ENCODE measurements at places on chromosomes 6 and 20. TPM values are rescaled to one million over a fixed set of nuclear protein-coding genes. Genes with fewer than 3 reads are reported as not detected.
A peak's percentile ranks its signal among the peaks of the same experiment; 100 is the strongest.

DNA sequence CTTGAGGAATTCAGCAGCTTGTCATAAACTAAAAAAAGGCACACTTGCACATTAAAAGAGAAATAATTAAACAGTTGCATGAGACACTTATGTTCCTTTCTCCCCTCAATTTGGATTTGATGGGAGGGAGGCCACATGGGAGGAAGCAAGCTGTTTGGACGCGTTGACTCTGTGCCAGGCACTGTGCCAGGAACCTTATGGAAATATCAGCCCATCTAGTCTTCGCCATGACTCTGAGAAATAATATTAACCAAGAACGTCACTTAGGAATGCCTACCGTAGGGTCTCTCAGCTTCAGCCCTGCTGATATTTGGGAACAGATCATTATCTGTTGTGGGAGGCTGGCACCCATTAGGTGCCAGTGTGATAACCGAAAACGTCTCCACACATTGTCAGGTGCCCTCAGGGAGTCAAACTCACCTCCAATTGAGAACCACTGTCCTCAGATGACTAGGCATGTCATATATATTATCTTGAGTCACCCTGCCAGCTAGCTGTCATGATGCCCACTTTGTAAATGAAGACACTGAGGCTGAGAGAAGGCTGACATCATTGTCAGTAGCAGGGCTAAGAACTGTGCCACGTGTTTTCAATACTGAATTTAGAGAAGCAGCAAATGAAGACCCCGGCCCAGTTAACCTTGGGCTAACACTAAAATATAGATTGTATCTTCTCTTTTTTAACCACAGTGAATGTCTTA lies 36.1 kb downstream of the EYA2 start:
- DNase-seq, result no peak

- DNase-seq, result peak; percentile 66
Observed at GRCh38 chr6:2970753-2971419, 481 bp downstream of the SERPINB6 start.

DNA sequence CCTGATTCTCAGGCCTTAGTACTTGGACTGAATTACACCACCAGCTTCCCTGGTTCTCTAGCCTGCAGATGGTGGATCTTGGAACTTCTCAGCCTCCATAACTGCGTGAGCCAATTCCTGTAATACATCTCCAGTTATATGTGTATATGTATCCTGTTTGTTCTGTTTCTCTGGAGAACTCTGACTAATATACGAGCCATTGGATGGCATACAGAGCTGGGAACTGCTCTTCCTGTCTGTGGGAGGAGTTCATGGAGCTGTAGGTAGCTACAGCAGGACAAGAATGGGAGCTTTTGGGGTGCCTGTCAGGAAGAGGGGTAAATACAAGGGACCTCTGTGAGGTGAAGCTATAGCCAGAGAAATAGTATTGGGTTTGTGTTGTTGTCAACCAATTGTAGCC lies 41.2 kb downstream of the TMEM14A start:
- DNase-seq, result no peak

- DNase-seq, result no peak
Observed at GRCh38 chr20:58058421-58059259, 169.8 kb downstream of the ANKRD60 start.

DNA sequence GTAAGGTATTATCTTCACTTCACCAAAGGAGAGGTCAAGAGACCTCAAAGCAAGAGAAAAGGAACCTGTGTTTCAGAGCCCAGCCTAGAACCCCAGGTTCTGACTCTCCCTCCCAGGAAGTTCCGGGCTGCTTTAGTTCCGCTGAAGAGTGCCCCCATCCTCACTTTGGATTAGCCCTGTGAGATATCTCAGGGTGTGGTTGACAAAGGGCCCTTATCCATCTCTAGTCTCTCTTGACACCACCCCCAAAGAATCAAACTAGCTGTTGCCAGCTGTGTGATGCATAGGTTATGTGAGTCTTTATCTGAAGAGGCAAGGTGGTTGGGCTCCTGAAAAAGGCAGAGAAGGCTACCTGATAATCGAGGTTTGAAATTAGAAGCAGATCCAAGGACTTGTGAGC lies 20.6 kb downstream of the BRPF3 start:
- no peak for DNase-seq

EDN3 gene
- not detected for total RNA-seq

CTAGE9 gene
- not detected for total RNA-seq

DNA sequence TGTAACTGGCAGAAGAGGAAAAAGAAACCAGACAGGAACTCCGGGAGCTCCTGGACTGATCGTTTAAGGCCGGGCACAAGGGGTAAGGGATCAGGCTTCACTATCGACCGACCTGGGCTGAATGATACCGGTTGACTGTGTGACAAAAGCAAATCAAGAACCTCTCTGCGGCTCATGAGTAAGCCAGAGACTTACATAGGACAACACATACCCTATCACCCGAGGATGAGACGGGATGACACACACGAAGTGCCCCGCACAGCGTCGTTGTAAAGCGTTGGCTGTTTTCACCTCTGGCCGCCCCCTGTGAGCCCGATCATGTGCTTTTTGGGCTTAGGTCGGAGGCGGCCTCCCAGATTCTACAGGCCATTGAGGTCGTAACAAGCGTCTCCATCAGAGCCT lies 695 bp upstream of the TGIF2 start:
- DNase-seq, result no peak

DNA sequence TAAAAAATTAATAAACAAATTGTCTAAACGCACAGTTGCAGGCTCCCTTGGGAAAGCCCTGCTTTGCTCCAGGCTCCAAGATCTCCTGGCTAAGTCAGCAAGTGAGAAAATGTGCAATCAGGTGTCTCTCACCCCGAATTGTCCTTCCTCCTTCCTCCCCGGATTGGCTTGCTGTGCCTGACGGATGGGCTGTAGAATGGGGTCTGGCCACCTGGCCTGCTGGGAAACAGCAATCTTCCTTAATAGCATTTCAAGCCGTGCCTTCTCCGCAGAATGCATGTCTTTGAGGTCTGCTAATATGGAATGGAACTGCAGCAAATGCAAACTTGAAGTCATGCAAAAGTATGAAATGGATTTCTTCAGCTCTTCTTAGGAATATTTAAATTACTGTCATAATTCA lies 43.7 kb upstream of the CDKAL1 start:
- no peak for DNase-seq

SLC22A16 gene
- total RNA-seq, result not detected

PRSS35 gene
- total RNA-seq, result 1.1 TPM

CLDN20 gene
- not detected for total RNA-seq

SIRPA gene
- total RNA-seq, result 4.7 TPM

DNA sequence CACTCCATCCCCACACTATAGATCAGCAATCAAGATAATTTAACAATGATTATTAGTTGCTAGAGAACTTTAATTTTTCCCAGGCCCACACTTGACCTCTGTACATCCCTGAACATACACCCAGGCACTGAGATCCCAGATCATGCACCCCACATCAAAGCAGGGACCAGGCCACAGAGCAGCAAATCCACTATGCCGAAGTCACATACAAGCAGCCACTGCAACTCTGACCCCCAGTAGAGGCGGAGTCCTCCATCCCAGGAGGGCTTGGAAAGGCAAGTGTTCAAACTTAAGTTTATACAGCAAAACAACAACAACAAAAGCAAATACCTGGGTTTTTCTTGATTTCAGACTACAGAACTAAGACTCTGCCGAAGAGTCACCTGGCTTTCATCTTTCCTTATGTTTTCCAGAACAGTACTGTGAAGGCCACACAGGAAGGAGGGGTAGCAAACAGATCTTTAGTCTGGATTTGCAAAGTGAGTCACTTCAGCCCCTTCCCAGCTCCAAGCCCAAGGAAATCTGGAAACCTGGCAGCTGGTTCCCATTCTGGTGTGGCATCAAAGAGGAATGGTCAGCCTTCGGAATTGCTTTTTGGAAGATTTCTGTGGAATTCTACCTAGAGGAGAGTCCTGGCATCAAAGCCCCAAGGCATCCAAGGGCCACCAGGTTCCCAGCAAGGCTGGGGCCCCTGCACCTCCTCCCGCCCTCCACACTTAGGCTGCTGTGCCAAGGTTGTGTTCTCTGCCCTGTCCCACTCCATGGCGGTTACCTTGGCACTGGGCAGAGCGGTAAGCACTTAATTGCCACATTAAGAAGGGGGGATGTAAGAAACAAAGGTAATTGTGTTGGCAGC lies 7.3 kb downstream of the JAG1 start:
- no peak for DNase-seq

PLCB4 gene
- 4.0 TPM for total RNA-seq

MAPK13 gene
- total RNA-seq, result not detected

- no peak for DNase-seq
Observed at GRCh38 chr6:169774347-169774746, 22.9 kb downstream of the ERMARD start.

OR2B6 gene
- total RNA-seq, result not detected

DNA sequence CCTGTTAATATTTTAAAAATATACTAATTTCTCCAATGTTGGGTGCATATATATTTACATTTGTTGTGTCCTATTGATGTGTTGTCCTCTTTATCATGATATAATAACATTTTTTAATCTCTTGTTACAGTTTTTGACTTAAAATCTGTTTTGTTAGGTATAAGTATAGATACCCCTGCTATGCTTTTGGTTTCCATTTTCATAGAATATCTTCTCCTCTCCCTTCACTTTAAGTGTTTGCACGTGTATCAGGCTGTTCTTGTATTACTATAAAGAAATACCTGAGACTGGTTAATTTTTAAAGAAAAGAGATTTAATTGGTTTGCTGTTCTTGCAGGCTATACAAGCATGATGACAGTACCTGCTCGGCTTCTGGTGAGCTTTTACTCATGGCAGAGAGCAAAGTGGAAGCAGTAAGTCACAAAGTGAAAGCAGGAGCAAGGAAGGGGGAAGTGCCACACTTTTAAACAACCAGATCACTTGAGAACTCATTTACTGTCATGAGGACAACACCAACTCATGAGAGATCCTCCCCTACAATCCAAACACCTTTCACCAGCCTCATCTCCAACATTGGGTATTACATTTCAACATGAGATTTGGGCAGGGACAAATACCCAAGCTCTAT lies 340.5 kb upstream of the SYNCRIP start:
- no peak for DNase-seq

DNA sequence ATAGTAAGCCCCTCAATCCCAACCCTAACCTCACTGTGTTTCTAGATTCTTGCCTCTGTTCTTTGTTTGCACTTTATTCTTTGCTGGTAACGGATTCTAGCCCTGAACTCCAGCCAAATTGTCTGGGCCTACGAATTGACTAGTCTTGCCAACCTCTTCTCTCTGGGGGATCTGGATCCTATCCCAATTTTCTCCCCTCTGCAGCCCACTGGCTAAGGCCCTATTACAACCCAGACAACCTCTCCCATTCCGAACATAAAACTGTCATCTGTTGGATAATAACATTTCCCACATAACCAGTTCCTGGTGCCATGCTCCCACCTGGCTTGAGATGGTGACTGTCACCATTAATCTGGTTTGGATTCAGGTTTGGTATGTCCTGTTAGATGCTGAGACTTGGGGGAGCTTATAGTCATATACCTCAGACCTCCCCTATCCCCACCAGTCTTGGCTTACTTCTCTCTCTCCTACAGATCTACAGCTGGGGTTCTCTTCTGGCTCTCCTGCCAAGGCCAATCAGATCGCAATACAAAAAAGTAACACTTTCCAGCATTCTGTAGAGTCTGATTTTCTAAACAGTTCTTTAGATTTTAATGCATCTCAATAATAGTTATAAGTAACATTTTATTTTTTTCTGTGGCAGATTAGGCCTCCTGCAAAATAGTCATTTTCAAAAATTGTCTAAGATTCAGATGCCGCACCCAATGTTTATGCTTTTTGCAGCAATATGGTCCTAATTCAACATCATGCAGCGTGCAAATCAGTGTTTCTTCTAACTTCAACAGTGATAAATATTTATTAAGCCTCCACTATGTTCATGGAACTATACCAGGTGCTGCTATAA lies 29.8 kb upstream of the AHI1 start:
- no peak for DNase-seq

DNA sequence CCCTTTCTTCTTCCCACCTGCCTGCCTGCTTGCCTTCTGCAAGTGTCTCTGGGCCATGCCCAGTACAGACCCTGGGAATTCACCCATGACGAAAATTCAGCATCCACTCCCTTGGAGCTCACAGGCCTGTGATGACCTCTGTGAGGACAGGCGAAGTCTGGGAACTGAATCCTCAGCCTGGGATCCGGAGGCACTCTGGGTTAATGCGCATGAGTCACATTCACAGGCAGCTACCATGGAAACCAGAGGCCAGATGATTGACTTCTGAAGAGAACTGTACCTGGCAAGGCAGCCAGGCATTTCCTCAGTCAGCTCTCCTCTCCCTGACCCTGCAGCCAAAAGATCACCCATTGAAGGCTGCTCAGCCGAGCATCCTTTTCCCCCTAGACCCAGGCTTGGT lies 41.0 kb downstream of the SLC9A8 start:
- DNase-seq, result peak; percentile 46

DNA sequence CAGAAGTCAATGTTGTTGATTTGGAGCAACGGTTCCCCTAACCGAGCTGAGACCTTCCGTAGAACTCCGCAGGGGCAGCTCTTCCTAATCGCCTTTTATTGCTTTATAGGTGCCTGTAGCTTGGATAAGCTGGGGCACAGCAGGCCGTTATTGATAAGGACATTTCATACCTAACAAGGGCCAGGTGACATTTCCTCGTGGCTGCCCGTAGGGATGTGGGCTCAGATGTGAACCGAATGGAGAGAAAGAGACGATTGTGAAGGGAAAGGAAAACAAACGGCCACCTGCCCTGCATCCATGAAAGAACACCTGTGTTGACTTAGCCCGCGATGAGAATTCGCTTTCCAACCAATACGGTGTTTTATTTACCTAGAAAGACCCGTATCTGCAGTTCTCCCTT lies 53.3 kb upstream of the DACT2 start:
- DNase-seq, result no peak

- no peak for DNase-seq
Observed at GRCh38 chr6:3631877-3632276, 119.6 kb downstream of the PXDC1 start.

GRCh38 chr6:121755485-121755884 lies 320.0 kb downstream of the GJA1 start:
- DNase-seq, result no peak

TREML2 gene
- total RNA-seq, result not detected

- peak; percentile 54 for DNase-seq
Observed at GRCh38 chr20:33908336-33908735, 85.4 kb upstream of the RALY start.

GRCh38 chr6:48429610-48430009 lies 318.6 kb upstream of the PTCHD4 start:
- no peak for DNase-seq

- no peak for DNase-seq
Observed at GRCh38 chr6:89948876-89949275, 54.6 kb downstream of the GJA10 start.

DNA sequence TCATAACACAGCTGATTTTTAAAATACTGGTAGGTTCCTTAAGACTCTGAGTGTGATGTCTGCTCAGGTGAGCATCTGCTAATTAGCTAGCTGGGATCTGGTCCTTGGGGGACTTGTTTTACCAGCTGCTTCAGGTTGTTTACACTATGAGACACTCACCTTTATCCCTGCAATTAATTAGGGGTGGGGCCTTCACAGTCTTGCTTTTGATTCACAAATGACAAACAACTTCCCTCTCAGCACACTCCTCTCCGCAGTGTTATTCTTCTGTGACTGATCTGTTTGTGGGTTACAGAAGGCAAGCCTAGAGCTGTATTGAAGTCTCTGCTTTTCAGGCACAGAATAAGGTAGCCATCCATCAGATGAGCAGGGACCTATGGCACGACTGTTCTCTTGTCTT lies 62.0 kb upstream of the CD83 start:
- no peak for DNase-seq

BIRC7 gene
- total RNA-seq, result not detected
